ENCODE measurements at places on chromosomes 3 and 15. TPM values are rescaled to one million over a fixed set of nuclear protein-coding genes. Genes with fewer than 3 reads are reported as not detected.

DNA sequence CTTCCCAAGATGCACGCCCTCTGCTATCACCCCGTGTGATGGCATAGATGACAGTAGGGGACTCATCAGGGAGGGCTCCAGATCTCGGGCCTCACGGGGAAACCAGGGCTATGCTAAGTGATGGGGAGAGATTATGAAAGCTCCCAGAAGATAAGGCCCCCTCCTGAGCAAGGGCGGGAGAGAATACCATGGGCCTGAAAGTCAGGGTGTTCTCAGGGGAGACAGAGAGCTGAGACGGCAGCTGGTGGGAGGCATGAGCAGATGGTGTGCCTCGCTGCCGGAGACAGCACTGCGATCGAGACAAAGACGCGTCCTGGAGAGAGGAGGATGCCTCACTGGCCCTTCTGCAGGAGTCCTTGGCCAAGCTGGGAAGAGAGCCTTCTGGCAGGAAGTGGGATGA is 106.5 kb upstream of the ADPGK start:
- DNase-seq: no peak

- no peak for DNase-seq
Measured at GRCh38 chr15:34953851-34954250, 15.7 kb downstream of the AQR start.

GRCh38 chr15:35565901-35566300 is 19.9 kb upstream of the DPH6 start:
- no peak for DNase-seq

DNA sequence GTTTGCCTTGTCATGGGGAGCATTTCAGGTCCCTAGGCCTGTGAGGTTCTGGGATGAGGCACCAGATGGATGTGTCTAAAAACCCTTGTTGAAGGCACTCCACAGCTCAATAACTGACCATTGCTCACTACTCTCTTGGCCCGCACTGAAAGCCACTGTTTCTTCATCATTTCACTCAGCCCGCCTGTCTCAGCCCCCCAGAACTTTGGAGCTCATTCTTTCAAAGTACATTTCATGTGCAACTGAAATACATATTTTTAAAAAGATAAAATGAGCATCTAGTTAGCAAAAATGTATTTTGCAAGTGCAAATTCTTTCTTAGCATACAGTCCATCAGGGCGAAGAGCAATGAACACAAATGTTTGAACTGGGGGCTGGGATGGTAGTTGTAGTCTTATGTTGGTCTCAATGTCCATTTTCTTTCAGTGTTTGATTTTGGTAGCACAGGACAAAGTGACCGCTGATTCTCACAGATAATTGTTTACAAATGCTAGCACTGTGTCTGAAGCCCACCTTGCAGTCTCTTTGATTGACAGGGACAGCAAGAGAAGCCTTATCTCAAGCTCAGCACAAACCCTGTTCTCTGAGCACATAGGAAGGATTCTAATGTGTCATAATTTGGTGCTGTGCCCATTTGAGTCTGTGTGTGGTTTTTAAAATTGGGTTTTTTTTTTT is 19.6 kb downstream of the HEMK1 start:
- DNase-seq: no peak

- no peak for DNase-seq
Measured at GRCh38 chr15:80233581-80233980, 18.4 kb downstream of the CTXND1 start.

DNA sequence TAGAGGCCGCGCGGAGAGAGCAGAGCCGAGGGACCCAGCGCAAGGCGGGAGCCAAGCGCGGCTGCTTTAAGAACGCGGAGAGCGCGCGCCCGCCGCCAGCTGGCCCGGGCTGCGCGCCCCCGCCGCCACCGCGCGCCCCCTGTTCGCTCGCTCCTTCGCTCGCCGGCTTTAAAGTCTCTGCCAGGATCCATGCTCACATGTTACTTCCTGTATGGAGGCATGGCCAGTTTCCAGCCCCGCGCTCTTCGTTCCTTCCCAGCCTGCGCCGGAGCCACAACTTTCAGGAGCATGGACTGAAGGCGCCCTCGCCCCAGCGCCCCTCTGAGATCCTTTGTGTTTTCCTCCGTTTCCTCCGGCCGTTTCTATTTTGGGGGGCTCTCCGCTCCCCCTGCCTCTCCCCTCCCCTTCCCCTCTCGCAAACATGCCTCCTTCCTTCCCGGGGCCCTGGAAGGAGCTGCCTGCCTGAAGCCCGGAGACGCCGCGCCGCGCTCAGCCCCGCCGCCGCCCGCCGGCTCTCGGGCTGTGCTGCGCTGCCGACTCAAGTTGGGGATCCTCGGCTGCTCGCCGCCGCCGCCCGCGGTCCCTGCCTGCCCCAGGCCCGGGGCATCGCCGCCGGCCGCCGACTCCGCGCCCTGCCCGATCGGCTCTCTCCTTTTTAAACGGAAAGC is at the start of gene PTPRG:
Gene PTPRG, plus strand, starts transcription at position 198 of the 668 bp plus-strand sequence. CDS start 717 bp downstream, outside the sequence.
- peak; percentile 88 for DNase-seq

DNA sequence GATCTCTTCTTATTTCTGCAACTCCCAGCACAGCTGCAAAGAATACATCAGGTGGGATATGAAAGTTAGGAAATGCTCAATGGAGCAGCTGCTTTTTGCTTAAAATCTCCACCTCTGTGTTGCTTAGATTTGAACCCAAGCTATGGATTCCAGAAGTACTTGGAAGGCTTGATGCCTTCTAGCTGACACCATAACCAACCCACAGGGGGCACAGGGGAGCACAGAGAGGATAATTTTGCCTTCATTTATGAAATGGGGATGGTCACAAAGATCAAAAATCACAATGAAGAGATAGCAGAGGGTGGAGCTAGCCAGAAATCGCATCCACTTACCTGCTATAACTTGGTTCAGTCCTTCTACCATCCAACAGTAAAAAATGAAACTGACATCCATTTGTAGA is 75.7 kb downstream of the DUT start:
- no peak for DNase-seq

- no peak for DNase-seq
Measured at GRCh38 chr15:90367576-90367975, 15.5 kb downstream of the ZNF774 start.

GRCh38 chr3:151568184-151568583 is 107.3 kb upstream of the IGSF10 start:
- DNase-seq: no peak

DNA sequence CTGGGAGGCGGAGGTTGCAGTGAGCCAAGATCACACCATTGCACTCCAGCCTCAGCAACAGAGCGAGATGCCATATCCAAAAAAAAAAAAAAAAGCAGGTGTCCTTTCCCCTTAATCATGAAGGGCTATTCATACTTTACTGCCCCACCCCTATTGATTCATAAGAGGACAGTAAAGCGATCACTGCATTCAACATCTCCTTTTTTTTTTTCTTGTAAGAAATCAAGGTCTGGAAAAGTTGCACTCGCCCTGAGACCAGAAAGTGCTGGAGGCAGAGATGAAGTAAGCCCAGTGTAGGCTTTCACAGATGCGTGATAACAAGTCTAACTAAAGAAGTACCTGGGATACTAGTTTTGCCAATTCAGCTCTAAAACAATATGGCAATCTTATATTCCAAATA is 24.2 kb downstream of the B3GNT5 start:
- DNase-seq: no peak

GRCh38 chr3:42080453-42080872 is 10.7 kb upstream of the TRAK1 start:
- peak; percentile 80 for DNase-seq

GRCh38 chr3:128107834-128108233 is 15.8 kb downstream of the RUVBL1 start:
- no peak for DNase-seq

GRCh38 chr3:106018102-106018501 is 149.3 kb upstream of the CBLB start:
- no peak for DNase-seq

GRCh38 chr3:64191822-64192221 is 33.4 kb downstream of the PRICKLE2 start:
- no peak for DNase-seq

- peak; percentile 30 for DNase-seq
Measured at GRCh38 chr3:112635674-112636073, 5.3 kb downstream of the CCDC80 start.

DNA sequence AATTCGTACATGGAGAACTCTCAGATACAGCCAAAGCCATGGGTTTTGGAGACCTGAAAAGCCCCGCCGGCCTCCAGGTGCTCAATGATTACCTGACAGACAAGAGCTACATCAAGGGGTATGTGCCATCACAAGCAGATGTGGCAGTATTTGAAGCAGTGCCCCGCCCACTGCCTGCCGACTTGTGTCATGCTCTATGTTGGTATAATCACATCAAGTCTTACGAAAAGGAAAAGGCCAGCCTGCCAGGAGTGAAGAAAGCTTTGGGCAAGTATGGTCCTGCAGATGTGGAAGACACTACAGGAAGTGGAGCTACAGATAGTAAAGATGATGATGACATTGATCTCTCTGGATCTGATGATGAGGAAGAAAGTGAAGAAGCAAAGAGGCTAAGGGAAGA is 23.5 kb downstream of the MYO5A start:
- no peak for DNase-seq

- peak; percentile 21 for DNase-seq
Measured at GRCh38 chr3:50338965-50339364, 1.7 kb downstream of the RASSF1 start.

GRCh38 chr3:115286529-115287197 is 139.6 kb upstream of the ZBTB20 start:
- DNase-seq: no peak

ROPN1 gene
- total RNA-seq: 1.1 TPM

CPEB1 gene
- total RNA-seq: 0.40 TPM

TRPM7 gene
- total RNA-seq: 28.3 TPM

C3orf49 gene
- not detected for total RNA-seq

ACP3 gene
- 8.1 TPM for total RNA-seq

OGG1 gene
- total RNA-seq: 24.9 TPM

APBA2 gene
- total RNA-seq: 0.77 TPM
